ENCODE measurements at places on chromosomes 2 and 18.

- no peak for DNase-seq
Measured at GRCh38 chr2:31406593-31407385, 7.8 kb downstream of the XDH start.

DNA sequence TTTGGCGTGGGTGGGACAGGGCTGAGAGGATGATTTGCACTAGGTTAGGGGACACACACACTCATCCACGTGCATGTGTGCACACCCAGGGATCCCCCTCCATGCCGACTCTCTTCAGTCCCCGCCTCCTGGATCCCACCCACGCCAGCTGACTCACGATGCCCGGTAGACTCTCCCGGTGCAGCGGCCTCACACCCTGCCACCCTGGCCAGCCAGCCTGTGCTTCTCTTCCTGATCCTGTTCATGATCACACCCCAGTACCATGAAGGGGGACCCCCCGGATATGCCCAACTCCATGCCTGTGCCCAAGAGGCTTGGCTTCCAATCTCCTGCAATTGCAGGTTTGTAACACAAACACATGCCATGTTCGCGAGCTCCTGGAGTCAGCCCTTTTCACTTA lies 157.8 kb upstream of the HDAC4 start:
- no peak for DNase-seq

- no peak for DNase-seq
Measured at GRCh38 chr18:35383136-35383535, 6.0 kb upstream of the ZNF396 start.

- no peak for DNase-seq
Measured at GRCh38 chr2:44420725-44421124, 59.0 kb downstream of the CAMKMT start.

GRCh38 chr2:216142540-216142939 lies 33.4 kb downstream of the XRCC5 start:
- no peak for DNase-seq

DNA sequence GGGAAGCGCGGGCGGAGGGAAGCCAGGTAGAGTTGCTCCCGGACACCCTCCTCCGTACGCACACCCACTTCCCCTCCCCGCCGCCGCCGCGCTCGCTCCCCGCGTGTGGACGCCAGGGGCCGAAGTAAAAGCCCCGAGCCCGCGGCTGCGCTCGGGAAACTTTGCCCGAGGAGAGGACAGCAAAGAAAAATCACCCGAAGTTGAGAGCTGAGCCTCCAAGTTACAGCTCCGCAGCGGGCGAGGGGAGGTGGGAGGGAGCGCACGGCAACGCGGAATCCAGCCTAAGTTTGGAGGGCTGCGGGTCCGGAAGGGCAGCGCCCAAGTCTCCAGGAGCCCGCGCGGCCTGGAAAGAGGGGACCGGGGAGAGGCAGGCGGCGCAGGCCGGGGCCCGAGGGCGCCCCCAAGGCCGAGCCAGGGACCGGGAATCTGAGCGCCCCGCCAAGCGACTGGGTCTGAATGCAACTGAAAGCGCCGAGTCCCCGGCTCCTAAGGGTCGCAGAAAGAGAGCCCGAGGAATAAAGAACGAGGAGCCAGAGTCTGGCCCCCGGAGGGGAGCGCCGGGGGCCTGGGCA lies 706 bp upstream of the BCL11A start:
- no peak for DNase-seq

- DNase-seq, result no peak
Measured at GRCh38 chr2:53373126-53373525, 394.5 kb upstream of the CHAC2 start.

- peak; percentile 94 for DNase-seq
Measured at GRCh38 chr2:173965372-173966025, at the start of gene SP3. Gene SP3, minus strand, starts transcription at chr2:173965373. Its CDS starts 202 bp downstream, at chr2:173965171.

DNA sequence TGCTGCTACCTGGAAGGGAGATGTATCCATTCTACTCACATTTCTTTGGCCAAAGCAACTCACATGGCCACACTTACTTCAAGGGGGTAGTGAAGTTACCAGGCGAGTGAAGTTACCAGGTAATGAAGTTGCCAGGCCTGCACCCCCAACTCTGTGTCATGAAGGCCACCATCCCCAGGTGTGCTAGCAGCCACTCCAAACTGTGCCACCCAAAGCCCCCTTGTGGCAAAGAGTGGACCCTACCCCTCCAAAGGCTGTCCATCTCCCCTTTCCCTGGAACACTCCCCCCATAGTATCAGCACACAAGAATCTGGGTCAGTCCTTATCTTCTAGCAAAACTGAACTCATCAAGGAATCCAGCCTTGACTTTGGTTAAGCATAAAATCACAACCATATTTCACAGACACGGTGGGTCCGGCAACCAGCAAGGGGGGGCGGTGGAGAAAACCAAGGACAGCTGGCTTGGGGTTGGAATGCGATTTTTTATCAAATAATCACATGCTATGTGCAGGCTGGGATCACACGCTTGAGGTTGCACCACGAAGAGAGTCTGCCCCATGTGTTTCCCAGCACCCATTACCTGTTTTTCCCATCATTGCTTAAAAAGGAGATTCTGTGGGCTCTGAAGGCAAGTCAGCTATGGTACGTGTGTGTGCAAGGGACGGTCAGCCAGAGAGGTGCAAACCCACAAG lies 60.9 kb downstream of the ZFP36L2 start:
- DNase-seq, result no peak

GRCh38 chr2:3451169-3451568 lies 68.2 kb downstream of the ADI1 start:
- DNase-seq, result no peak

- DNase-seq, result no peak
Measured at GRCh38 chr18:46767217-46767616, 10.4 kb upstream of the ST8SIA5 start.

GRCh38 chr18:31101183-31102024 lies 817 bp downstream of the DSC2 start:
- DNase-seq, result no peak

GRCh38 chr18:21672521-21673267 lies 31.9 kb downstream of the ABHD3 start:
- no peak for DNase-seq

- no peak for DNase-seq
Measured at GRCh38 chr2:160266037-160266551, 66.0 kb upstream of the ITGB6 start.

- no peak for DNase-seq
Measured at GRCh38 chr2:146374505-146374904, 1470.3 kb upstream of the ACVR2A start.

Measured in NK-92 treated with Interleukin-12 subunit alpha and Interleukin-12 subunit beta, amount 100 ng/mL, for 24 hours (cell line).